ENCODE measurements at places on chromosomes 4 and X.

- H3K27ac ChIP-seq = peak overlapping the region; percentile 79
- no peaks in the 10 kb centered on the region for H3K27me3 ChIP-seq
- DNase-seq = no peak
- no peaks in the 10 kb centered on the region for H3K36me3 ChIP-seq
- H3K4me3 ChIP-seq = peak overlapping the region; percentile 20
- no peaks in the 10 kb centered on the region for H3K4me1 ChIP-seq
Measured at GRCh38 chr4:112889619-112890527, 159.6 kb upstream of the ANK2 start.

DNA sequence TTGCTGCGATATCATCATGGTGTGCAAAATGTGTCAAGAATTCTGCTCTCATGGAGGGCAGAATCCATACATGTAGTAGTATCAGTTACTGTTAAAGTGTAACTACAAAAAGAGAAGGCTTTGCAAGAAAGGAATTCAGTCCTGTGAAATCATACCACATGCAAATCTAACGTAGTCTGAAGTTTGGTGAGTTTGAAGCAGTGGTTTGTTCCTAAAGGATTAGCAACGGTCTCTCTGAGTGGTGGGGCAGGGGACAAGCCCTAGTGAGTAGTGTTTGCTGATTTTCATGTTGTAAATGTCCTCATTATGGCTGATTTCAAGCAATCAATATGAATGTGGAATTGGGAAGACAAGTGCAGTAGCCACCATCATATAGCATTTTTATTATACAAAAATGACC lies 47.1 kb upstream of the CLNK start:
- no peaks in the 10 kb centered on the region for H3K27me3 ChIP-seq
- no peak for DNase-seq
- H3K4me3 ChIP-seq = no peak overlapping the region
- no peaks in the 10 kb centered on the region for H3K4me1 ChIP-seq
- no peak overlapping the region for H3K27ac ChIP-seq

GRCh38 chr4:82423245-82424054 lies 6.8 kb downstream of the HNRNPDL start:
- H3K27me3 ChIP-seq = no peaks in the 10 kb centered on the region
- no peak overlapping the region for H3K27ac ChIP-seq
- DNase-seq = no peak
- peaks cover 14% of the 10 kb centered on the region for H3K4me1 ChIP-seq
- no peaks in the 10 kb centered on the region for H3K36me3 ChIP-seq

- peak overlapping the region; percentile 99 for H3K27ac ChIP-seq
- H3K36me3 ChIP-seq = no peaks in the 10 kb centered on the region
- H3K4me3 ChIP-seq = peak overlapping the region; percentile 76
- no peaks in the 10 kb centered on the region for H3K27me3 ChIP-seq
- no peak for DNase-seq
- no peaks in the 10 kb centered on the region for H3K4me1 ChIP-seq
Measured at GRCh38 chr4:82898322-82899243, 2.0 kb upstream of the THAP9 start.

DNA sequence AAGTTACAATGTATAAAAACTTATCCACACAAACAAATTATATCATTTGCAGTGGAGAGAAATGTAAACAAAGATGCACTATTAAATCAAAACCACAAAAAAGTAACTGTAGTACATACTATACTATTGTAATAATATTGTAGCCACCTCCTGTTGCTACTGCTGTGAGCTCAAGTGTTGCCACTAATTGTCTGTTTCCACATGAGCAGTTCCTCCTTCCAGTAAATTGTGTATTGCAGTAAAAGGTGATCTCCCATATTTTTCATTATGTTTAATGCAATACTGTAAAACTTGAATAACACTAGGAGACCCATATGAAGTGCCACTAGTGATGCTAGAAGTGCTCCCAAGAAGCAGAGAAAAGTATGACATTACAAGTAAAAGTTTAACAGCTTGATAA lies 11.7 kb downstream of the LIN54 start:
- DNase-seq = no peak
- H3K4me3 ChIP-seq = no peak overlapping the region
- H3K36me3 ChIP-seq = no peaks in the 10 kb centered on the region
- H3K27me3 ChIP-seq = no peaks in the 10 kb centered on the region

DNA sequence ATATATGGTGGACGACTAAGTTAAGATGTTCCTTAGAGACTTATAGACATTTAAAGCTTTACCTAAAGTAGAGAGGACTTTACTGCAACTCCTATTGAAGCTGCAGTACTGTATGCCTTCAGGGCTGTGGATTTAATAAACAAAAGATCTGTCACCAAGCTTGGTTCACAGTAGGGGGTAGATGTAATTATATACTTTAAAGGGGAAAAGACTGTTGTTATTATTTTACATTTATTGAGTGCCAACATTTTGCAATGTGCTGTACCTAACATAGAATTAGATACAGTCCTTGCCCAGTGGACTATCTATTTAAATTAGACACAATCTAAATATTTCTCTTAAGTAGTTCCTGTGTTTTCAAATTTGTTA lies 67.2 kb downstream of the SLIT2 start:
- no peaks in the 10 kb centered on the region for H3K4me1 ChIP-seq
- no peak overlapping the region for H3K4me3 ChIP-seq
- no peaks in the 10 kb centered on the region for H3K27me3 ChIP-seq
- no peak for DNase-seq
- no peaks in the 10 kb centered on the region for H3K36me3 ChIP-seq
